ENCODE measurements at places on chromosomes 6 and 20.

DNA sequence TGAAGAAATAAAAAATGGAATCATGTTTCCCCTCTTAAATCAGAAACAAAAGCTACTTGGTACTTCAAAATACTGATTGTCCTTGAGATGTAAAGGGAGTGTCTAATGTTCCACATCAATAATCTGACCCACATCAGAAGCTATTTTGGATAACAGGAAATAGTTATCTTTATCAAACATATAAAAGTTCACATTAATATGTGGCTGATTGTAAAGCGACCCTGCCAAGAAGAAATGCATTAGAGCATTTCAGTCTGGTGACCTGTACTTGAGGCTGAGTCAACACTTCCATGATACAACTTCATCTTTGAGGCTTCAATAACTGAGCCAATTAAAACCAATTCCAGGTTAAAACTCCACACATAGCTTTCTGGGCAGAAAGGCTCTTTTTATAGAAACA is 31.8 kb downstream of the SYNE1 start:
- DNase-seq, result no peak

- no peak for DNase-seq
Observed at GRCh38 chr20:41335591-41335990, 5.0 kb upstream of the LPIN3 start.

- no peak for DNase-seq
Observed at GRCh38 chr20:45998761-45999160, 9.9 kb upstream of the MMP9 start.

- no peak for DNase-seq
Observed at GRCh38 chr6:89013438-89013837, 50.0 kb upstream of the RNGTT start.

DNA sequence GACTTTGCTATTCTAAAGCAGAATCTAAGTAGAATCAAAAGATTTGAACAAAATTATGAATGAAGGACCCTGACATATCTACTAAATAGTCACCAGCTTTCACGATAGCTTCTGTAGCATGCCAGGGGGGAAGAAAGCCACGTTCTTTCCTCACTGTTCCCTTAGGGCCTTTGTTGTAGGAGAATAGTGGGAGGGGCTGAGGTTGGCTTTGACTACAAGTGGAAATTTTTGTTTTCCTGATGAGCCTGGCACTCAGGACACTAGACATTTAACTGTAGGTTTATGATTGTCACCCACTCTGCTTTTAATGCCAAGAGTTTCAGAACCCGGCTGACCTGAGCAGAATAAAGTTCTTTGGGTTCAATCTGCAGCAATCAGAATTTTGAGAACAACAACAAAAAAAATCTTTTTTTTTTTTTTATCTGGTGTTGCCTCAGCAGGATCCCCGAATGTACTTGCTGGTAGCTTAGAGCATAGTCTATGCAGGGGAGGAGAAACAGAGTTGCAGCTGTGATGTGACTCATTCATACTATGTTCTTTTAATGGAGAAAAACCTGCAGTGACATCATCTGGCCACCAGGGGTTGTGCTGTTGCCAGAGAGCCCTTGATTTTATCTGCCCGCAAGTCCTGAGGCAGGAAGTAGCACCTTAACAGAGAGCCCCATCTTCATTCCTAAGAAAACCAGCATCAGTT is 38.5 kb downstream of the TPD52L1 start:
- DNase-seq, result no peak

DNA sequence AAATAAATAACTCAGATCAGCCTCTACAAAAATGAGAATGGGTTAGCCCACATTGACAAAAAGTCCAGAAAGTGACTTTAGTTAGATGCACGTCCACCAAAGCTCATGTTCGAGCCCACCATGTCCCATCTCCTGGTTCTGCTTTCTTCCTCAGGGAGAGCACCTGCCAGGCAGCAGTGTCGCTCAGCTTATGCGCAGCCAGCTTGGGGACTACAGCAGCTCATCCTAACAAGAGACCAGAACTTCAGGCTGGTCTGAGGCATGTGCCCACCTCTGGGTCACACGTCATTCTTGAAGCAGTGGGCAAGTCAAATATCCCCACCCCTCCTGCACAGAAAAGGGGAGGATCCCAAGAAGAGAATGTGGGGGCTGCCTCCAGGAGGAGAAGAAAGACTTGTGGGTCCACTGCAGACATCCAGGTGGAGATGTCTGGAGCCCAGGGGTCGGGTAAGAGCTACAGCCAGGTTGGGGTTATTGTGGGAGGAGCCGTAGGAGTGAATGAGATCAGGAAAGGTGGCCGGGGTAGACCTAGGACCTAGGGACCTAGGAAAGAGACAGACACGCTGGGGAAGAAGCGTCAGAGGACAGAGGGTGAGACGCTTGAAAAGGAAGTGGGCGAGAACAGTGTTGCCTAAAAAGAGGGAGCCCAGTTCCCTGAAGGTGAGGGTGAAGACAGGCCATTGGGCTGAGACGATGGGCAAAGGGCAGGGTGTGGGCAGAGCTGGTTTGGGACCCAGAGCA is 52.5 kb downstream of the SSR1 start:
- DNase-seq, result no peak

DNA sequence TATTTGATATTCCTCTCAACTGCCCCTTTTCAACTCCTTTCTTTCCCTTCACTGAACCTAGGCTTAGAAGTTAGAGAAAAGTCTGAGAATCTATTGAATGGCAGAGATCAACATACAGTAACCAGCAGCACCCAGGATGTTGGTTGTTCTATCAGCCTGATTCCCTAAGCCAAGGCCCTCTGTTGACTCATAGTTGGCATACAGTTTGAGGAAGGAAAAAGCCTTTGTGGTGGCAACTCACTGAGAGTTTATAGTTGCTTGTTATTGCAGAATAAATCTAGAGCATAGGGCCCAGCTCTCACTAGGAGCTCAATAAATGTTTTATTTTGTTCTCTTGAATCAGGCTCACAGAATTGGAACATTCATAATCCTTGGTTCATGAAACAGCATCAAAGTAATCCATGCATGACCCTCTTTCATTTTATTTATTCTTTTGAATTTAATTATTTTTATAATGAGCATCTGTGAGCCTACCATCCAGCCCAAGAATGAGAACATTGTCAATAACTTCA is 119.1 kb upstream of the ADGRF1 start:
- no peak for DNase-seq

- no peak for DNase-seq
Observed at GRCh38 chr6:142824426-142824825, 120.5 kb downstream of the HIVEP2 start.

Data from NCI-H526 (cell line).